ENCODE measurements at places on chromosomes 5 and 9. TPM values are rescaled to one million over a fixed set of nuclear protein-coding genes. Genes with fewer than 3 reads are reported as not detected.

GRCh38 chr5:37771731-37772130 lies 68.1 kb downstream of the GDNF start:
- DNase-seq = no peak

DNA sequence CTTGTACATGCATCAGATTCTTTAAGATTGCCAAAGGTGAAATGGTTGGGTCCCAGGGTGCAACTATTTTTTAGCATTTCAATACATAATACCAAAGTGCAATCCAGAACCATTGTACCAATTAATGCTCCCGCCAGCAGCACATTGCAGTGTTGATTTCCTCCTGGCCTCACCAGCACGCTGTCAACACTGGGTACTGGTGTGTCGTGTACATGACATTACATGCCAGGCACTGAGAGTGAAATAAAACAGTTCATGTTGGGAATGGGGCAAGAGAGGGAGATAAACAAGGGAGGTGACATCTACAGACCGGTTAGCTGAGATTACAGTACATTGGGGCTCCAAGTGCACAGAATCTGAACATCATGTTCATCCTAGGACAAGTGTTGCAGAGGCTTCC lies 37.8 kb downstream of the HMGCS1 start:
- DNase-seq = no peak

- DNase-seq = no peak
These were observed 473.0 kb downstream of the NTRK2 start for GRCh38 chr9:85142496-85142911.

DNA sequence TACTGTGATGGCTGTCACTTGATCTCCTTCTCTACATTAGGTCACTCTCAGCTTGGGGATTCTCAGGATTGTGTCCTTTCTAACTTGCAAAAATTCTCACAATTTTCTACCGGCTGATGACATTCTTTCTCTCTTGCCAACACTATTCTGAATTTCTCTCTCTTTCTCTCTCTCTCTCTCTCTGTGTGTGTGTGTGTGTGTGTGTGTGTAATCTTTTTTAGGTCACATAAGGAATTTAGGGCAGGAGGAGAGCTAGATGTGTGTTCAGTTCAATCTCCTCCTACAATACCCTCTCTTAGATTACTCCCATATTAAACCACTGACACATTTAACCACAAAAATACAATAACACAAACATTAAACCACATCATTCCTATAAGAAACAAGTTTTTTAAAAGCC lies 242.3 kb upstream of the NREP start:
- no peak for DNase-seq

HSPB3 gene
- not detected for total RNA-seq

EIF4E1B gene
- total RNA-seq = not detected

TESK1 gene
- total RNA-seq = 8.7 TPM

SPATA6L gene
- total RNA-seq = 2.7 TPM
